ENCODE measurements at places on chromosomes 1 and 21.

- no peak for DNase-seq
Observed at GRCh38 chr1:83512373-83513193, 486.3 kb downstream of the TTLL7 start.

- no peak for DNase-seq
Observed at GRCh38 chr1:4526747-4527146, 127.7 kb upstream of the AJAP1 start.

GRCh38 chr1:116966791-116967190 lies 34.8 kb upstream of the CD101 start:
- DNase-seq = no peak

DNA sequence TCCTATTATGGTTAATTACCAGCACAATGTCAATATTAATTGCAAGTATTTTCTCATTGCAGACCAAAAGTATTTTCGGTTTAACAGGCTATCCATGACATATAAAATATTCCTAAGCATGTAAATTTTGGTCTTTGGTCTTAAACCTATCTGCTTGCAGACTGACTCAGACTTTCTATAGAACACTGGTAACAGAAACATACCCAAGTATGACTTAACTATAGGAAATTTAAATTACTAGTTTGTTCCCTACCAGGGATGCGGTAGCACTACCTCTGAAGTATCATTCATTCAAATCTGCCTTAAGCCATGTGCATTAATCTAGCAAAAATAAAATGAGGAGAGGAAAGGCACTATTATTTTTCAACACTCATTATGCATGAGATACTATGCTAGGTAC lies 2.9 kb downstream of the TAF1A start:
- no peak for DNase-seq

DNA sequence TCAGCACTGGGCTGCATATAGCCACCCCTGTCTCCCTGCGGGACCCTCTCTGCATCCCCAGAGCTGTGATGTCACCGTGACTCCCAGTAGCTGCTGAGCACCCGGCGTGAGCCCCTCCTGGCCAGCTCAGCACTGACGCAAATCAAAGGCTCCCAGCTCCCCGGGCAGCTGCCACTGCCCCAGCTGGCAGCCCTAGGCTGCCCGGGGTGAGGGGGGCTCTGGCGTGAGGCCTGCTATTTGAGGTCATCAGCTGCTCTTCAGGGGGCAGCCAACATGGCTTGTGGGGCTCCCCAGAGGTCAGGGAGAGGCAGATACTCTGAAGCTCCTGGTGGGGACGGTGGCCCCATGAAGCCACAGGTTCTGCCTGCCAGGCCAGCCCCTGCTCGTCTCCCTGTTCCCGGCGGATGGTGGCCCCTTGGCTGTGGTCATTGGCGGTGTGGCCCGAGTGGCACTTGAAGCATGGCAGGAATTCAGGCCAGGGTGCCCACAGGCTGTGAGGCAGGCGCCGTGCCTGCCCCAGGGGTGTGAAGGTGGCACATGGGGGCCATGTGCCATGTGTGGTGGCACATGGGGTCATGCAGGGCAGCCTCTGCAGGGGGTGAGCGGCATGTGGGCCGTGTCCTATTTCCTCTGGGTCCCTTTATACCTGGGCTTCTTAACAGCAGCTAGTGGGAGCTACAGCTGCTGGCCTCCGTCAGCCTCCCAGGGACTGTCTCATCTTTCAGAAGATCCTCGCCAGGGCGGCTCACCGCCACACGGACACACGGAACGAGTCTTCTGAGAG lies 85.4 kb downstream of the SIK1 start:
- DNase-seq = no peak

- DNase-seq = no peak
Observed at GRCh38 chr1:19460535-19461219, 24.7 kb downstream of the CAPZB start.

GRCh38 chr1:240152611-240153297 lies 61.1 kb downstream of the FMN2 start:
- DNase-seq = no peak

DNA sequence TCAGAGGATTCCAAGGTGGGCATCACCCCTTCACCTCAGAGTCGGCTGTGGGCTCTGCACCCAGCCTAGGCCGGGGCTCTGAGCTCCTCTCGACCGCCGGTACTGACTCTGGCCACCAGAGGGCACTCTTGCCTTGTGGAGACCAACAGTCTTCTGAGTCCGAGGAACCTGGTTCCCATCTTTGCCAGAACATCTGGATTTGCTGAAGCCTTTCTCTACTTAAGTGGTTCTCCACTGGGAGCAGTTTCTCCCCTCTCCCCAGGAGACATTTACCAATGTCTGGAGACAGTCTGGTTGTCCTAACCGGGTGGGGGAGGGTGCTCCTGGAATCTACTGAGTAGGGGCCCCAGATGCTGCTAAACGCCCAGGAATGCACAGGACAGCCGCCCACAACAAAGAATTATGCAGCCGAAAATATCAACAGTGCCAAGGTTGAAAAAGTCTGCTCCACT lies 9.4 kb downstream of the ETV3L start:
- DNase-seq = peak; percentile 70

- no peak for DNase-seq
Observed at GRCh38 chr1:210905944-210906453, 227.9 kb downstream of the KCNH1 start.

DNA sequence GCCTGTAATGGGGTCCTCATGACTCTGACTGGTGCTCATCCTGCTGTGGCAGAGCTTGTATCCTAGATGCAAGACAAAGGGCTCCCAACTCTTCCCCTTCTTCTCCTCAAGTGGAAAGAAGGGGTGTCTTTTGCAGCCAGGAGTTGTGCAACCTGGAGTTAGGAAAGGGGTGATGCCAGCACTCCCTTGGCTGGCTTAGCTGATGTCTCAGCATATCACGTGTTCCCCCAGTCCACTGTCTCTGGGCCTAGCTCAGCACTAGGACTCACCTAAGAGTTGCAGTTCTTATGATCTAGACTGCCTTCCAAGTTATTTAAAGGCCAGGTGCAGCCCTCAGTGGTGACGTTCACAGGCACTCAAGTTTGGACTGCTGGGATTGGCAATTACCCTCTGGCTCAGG lies 146.2 kb upstream of the GORAB start:
- DNase-seq = no peak

Measured in stimulated activated CD4-positive, alpha-beta T cell treated with anti-CD3 and anti-CD28 coated beads, Interleukin-1b, Interleukin-23, amount 100 ng/mL, for 1 hour (primary cell).